ENCODE measurements at places on chromosomes 1 and 21.

DNA sequence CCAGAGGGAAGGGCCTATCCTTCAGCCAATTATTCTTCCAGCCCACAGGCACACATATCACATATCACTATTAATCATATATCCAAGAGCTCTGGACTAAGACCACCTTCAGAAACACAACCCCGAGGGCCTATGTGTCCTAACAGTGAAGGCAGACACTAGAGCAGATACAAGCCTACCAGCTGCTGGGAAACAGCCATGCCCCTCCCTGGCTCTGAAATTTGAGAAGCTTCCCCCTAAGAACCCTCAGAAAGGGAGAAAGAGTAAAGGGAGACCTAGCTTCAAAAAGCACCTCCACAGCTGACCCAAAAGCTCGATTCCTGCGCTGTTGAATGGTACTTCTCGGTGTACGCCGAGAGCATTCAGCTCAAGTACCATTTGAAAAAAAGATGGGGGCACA is 17.4 kb downstream of the CNN3 start:
- no peak for DNase-seq

GRCh38 chr1:69146303-69146702 is 421.4 kb upstream of the LRRC7 start:
- DNase-seq: no peak

DNA sequence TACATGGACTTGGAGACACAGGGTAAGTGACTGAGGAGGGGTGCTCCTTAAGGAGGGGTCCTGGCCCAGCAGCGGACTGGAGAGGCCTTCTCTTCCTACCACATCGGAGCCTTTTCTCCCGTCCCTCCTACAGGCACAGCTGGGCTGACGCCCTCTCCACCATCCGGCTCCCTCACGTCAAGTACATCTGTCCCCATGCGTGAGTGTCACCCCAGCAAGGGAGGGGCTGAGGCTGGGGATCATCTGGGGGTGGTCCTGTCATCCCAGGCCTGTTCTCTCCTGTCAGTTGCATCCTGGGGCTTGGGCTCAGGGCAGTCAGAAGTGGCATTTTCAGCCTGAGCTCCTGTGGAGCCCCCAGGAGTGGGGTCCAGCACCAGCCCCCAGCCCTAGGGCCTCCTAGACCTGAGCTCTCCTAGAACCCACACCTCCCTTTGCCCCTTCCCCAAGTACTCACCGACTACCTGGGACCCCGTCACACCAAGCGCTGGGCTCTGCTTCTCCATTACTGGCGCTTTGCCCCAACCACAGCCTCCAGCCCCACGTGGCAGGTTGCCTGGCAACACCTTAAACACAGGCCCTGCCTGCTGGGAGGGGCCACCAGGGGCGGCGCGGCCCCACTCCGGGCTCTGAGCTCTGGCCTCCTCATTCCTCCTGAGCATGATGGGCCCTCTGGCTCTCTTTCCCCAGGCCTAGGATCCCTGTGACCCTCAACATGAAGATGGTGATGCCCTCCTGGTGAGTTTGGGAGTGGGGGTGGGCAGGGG is 2.3 kb downstream of the LYPLA2 start:
- no peak for DNase-seq

- DNase-seq: no peak
Observed at GRCh38 chr1:23122023-23122748, 46.5 kb downstream of the LUZP1 start.

GRCh38 chr1:244074559-244075171 is 23.6 kb downstream of the ZBTB18 start:
- peak; percentile 72 for DNase-seq
